Stimulated activated effector memory CD8-positive, alpha-beta T cell treated with anti-CD3 and anti-CD28 coated beads, Interleukin-12 subunit alpha, Interleukin-12 subunit beta, amount 100 ng/mL, for 72 hours (primary cell): ENCODE measurements at places on chromosomes 11 and 22.

DNA sequence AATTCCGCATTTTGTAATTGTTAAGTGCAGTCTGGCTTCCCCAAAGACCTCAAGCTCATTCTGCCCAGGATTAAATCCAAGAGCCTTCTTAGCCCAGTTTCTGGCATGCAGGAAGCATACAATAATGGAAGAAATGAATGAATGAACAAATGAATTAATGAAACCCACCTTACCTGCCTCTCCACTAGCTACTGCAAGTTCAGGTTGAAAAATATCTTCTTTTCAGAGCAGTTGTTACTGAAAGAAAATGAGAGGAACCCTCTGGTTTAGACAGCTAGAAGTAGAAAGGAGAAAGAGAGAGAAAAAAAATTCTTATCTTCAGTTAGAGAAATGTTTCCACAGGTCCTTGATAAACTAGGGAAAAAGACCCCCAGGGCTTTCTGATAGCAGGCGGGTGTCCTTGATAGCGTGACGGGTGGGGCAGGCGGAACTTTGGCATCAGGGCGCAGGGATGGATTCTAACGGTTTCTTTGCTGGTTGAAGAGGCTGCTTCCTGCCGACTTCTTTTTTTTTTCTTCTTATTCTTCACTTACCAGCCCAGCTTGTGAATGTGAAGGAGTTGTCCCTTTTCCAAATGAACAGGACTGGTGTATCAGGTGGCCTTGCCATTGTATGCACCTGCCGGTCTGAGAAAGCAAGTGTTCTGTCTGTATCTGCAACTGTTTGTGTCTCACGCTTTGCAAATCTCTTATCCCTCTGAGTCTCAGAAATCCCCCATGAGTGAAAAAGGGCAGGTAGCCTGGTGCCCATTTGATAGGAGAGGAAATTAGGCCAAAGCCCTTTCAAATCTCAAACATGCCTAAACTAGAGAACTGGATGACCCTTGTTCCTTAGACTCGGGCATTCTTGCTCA, 10.0 kb downstream of the LMO2 start:
- DNase-seq, result no peak

DNA sequence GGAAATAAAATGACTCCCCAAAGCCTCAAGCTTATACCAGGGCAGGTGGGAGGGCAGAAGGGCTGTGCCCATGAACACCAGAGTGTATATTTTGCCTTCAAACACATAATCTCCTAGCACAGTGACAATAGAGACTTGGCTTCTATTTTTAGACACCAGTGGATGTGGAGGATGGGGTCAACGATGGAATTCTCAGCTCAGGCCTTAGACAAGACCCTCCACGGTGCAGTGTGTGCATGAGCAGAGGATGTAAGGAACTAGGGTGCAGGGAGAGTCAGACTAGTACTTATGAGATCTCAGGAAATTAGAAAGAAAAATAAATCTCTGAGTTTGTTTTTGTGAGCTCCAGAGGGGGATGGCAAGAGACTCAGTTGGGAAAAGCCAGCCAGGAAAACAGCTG, 113.6 kb upstream of the CADM1 start:
- DNase-seq, result no peak

DNA sequence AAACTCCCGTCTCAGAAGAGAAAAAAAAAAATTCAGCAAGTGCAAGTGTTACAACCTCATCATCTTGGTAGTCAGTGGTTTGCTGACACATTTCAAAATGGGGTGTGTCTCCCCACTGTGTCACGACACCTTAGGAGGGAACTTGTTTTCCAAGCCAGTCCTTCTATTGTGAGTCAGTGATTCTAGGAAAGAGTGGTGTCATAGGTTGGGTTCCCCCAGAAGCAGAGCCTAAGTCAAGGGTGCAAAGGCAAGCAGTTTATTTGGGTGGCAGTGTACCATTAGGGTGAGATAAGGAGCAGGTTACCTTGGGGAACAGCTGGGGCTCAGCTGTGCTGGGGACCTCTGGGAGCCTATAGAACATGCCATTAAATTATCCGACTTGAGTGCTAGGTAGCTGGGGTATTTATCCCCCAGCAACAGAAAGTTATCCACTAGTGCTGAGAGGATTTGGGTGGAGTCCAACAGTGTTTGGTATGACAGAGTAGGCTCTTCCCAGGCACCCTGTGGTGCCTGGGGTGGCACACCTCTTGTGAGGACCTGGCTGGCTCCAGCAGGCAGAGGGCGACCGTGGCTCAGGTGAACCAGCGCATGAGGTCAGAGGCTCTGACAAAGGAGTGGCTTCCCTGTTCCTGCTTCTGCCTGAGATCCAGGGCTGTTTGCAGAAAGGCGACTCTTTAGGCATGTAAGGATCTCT, 41.7 kb downstream of the KIAA1671 start:
- peak; percentile 81 for DNase-seq

GRCh38 chr22:48102581-48102980, 1340.1 kb downstream of the TBC1D22A start:
- no peak for DNase-seq

DNA sequence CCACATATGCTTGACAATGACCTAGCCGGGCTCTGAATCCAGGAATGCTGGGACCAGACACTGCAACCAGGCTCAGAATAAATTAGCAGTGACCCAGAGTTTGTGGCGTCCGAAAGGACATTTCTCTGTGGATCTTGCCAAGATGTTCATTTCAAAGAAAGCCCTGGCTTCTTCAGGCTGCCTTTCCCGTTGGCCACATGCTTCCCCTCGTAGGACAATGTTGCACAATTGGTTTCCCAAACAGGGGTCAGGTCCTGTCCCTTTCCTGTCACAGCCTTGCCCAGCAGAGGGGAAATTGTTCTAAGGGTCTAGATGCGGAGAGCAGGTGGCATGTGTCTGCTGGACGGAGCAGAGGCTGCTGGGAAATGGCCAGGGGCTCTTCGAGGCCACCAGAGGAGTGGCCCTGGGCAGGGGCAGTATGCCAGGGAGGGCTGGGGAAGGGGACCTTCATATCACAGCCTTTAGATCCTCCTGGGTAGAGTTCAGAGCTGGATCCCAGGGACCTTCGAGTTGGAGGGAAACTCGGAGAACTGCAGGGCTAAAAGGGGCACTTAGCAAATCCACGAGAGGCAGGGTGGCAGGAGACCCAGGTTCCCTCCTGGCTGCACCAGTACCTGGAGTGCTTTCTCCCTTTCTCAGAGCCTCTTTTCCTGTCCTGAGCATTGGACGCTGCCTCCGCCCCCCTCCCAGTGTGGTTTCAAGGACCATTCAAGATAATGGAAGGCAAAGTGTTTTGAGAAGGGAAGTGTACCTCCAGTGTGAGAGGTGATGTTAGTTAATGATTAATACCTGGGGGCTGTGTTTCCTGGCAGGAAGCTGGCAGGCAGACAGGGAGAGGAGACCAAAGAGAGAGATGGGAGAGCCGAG, 42.3 kb downstream of the C11orf96 start:
- DNase-seq, result no peak
